Mammary epithelial cell (primary cell): ENCODE measurements at places on chromosomes 3 and 15. TPM values are rescaled to one million over a fixed set of nuclear protein-coding genes. Genes with fewer than 3 reads are reported as not detected.
A peak's percentile ranks its signal among the peaks of the same experiment; 100 is the strongest.

- peak; percentile 28 for DNase-seq
These were observed 57.5 kb upstream of the TRA2B start for GRCh38 chr3:185995352-185995751.

- DNase-seq: no peak
These were observed 457.1 kb downstream of the SQOR start for GRCh38 chr15:46091860-46092450.

DNA sequence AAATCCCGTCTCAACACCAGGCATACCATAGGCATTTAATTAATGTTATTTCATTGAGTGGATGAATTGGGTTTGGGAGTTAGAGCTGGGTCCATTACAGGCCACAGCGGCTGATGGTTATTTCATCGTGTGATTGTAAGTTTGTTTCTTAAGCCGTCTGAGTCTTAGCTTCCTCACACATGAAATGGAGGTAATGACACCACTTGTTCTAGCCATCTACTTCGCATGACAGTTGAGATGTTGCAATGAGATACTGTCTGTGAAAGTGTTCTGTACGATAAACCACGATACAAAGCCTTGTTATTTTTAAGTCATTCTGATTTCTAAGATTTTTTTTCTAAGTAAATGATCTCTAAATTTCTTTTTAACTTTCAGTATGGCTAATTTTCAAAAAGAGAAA, 8.6 kb upstream of the TP63 start:
- no peak for DNase-seq

DNA sequence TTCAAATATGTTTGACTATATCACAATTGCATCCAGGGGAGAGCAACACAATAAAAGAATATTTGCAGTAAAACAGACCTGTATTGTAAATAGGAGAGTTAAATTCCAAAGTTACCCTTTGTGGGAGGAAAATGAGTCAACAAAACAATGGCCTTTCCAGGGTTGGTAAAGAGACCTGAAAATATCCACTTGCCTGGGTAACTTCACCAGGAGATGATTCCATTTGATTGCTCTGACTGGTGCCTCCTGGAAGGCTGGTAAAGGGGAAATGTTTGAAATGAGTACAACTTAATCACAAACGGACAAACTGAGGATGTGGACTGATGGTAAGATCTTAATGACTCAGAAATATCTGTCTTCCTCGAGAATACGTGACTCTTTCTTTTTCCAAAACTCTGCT, 43.6 kb upstream of the SRGAP3 start:
- DNase-seq: peak; percentile 59

TPM1 gene
- 423 and 463 TPM in 2 replicates for total RNA-seq

NIT2 gene
- total RNA-seq: 30.2 TPM
